ENCODE measurements at places on chromosomes 1 and 21.
A peak's percentile ranks its signal among the peaks of the same experiment; 100 is the strongest.

DNA sequence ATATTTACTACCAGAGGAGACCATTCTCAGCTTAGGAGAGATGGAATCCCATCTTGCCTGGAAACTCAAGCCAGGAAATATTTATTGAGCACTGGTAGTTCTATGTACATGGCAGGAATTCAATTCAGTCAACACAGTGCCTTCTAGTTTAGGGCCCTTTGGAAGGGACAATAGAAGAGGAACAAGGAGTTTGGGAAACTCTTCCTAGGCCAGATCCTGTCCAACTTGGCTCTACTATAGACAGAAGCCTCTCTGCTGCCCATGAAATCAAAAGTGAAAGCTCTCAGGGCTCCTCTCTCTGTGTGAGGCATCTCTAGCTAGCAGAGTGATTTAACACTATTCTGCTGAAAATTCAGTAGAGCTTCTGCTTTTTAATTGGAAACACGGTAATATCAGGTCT, 244.6 kb upstream of the MAP1LC3C start:
- DNase-seq, result no peak

GRCh38 chr1:221141606-221142285, 262.5 kb downstream of the HLX start:
- no peak for DNase-seq

- DNase-seq, result peak; percentile 51
Observed at GRCh38 chr1:115595279-115596079, 46.3 kb upstream of the VANGL1 start.

- DNase-seq, result no peak
Observed at GRCh38 chr1:64733581-64734286, 11.1 kb upstream of the RAVER2 start.

DNA sequence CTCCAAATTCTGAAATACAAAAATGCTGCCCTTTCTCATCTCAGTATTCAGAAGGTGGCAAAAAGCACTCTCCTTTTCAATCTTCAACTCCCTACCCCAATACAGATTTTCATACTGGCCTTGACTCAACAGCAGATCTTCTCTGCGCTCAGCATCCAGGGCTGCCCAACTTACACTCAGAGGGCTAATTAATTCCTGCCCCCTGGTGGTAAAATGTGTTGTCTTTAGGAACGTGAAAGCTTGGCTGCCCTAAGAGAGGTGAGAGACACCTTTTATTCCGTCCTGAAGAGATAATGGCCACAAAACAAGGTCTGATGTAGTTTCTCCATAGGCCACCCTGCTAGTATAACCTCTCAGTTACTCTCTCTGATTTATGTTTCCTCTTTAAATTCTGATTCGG, 25.0 kb downstream of the KRTAP24-1 start:
- no peak for DNase-seq

GRCh38 chr1:67830226-67830625, 3.0 kb downstream of the GNG12 start:
- no peak for DNase-seq

DNA sequence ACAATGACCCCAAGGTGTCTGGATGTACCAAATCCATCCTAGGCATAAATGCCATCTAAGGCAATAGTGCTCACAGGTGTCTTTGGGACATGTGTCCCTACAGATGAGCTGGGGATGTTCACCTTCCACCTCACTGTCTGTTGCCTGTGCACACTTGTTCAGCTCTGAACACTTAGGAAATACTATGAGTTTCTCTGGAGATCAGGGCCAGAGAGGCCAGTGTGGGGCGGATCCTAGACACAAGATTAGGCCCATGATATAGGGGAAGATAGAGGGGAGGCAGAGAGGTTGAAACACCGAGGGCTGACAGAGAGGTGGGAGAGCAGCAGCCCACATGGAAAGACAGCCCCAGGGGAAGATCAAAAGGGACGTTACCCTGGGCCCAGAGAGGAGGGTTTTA, 25.6 kb downstream of the C1orf116 start:
- no peak for DNase-seq

DNA sequence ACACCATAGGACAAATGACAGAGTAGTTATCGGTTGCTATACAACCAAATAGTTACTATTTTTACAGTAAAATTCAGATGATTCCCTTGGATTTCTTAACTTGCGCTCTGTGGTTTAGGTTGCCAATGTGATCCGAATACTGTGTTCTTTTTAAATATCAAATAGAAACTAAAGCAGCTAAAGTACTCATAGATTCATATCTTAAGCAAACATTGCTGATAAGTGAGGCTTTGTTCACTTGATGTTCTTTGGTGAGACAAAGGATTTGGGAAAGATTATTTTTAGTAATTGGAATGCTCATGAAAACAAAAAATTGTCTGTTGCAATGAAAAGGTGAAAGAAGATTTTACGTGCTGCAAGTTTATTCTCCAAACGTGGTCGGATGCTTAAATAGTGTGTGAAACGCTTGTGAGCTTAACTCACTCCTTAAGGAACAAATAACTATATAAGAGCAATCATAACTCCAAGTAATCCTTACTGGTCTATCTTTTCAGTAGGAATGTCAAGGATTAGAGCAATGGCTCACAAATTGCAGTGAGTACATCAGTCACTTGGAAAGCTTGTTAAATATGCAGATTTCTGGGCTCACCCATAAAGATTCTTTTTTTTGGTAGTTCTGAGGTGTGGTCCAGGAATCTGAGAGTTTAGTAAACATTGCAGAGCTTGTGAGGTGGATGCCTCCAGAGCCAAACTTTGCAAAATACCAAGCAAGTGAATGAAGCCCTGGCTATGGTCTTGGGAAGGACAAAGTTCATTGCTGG, 31.8 kb upstream of the PDC start:
- no peak for DNase-seq

DNA sequence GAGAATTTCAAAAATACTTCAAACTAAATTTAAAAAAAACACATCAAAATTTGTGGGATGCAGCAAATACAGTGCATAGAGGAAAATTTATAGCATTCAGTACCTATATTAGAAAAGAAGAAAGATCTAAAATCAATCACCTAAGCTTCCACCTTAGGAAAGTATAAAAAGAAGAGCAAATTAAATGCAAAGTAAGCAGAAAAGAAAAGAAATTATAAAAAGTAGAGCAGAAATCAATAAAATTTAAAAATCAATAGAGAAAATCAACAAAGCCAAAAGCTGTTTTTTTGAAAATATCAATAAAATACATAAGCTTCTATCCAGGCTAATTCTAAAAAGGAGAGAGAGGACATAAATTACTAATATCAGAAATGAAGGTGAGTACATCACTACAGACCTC, 255.4 kb downstream of the KCNH1 start:
- no peak for DNase-seq

DNA sequence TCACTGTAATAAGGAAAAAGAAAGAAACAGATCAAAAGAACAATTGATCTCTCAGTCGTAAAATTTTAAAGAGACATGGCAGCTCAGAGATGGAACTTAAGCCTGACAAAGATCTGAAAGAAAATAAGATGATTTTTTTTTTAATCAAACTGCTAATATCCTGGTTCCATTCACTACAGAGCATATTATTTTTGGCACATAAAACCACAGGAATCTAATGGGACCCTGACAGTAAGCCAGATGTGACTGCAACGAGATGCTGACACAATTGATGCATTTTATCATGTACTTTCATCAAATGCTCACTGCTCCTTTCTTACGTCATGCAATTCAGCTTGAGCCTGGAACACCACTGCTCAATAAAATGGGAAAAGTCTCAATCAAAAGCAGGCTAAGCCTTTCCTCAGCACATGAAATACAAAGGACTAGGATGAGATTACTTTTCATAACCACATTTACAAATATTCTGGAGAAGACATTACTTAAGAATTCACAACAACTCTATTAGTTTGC, 16.6 kb downstream of the GPATCH2 start:
- no peak for DNase-seq

DNA sequence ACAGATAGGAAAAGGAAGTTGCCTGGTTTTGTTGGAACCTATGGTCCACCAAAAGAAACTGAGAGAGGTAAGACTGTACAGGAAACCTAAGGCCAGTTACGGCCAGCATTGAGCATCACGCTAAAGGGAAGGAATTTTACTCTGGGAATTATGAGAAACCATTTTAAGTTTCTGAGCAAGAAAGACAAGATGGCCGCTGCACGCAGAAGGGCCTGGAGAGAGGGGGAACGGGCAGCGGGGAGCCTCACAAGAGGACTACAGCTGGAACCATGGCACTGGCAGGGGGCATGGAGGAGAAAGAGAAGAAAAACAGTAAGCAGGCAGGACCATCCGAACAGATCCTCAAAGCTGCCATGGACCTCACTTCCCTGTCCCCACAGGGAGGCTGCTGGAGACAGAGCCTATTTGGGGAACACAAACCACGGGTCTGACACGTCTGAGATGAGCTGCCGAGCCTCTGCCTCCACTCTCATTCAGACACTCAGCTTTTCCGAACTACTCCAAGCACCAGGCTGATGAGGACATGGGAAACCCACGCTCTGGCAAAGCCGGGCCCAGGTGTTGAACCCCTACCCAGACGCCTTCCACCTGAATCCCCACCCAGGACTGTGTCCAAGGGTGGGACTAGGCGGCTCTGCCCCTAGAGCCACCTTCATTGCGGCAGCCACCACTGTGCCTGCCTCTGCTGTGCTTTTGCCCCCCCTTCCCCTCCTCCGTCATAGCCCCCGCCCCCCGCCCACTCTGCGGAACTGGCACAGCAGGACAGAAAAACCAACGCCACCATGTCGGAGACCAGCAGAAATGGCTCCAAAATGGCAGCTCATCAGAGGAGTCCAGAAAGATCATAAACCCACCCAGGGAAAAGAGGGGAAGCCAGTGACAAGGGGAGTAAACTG, 69.0 kb downstream of the CD46 start:
- no peak for DNase-seq

DNA sequence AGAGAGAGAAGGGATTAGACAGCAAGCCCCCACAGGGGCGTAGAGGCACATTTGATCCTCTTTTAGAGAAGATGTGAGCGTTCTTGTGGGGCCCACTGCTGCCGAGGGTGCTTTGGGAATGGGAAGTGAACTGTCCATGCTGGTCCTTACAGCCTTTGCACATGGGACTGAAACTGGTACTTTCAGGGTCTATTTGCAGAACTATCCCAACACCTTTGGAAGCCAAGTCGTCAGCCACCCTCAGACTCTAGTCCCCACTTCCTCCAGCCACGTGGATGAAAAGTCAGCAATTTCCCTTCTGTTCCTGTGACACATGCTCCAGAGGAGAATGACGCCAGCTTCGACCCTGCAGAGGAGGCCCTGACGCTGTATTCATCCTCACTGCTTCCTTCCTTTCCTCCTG, 2.6 kb upstream of the RAB7B start:
- DNase-seq, result no peak

GRCh38 chr1:87844251-87844650, 515.6 kb downstream of the LMO4 start:
- DNase-seq, result no peak

DNA sequence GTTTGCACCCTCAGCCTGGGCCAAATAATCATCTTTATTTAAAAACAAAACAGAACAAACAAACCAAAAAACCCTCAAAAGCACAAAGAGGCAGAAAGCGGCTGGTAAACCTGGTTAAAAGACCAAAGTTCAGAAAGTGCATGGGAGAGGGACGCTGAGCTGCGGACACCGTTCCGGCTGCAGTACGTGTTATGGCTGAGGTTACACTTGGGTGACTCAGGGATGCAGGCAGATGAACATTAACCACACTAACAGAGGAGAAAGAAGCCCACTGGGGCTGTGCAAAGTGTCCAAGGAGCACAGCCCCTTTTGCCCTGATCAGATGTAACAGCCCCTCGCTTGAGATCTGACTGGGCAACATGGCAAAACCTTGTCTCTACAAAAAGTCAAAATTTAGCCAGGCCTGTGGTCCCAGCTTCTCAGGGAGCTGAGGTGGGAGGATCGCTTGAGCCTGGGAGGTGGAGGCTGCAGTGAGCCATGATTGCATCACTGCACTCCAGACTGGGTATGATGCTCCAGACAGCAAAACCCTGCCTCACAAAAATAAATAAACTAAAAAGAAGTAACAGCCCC, 28.3 kb downstream of the GPR157 start:
- no peak for DNase-seq

DNA sequence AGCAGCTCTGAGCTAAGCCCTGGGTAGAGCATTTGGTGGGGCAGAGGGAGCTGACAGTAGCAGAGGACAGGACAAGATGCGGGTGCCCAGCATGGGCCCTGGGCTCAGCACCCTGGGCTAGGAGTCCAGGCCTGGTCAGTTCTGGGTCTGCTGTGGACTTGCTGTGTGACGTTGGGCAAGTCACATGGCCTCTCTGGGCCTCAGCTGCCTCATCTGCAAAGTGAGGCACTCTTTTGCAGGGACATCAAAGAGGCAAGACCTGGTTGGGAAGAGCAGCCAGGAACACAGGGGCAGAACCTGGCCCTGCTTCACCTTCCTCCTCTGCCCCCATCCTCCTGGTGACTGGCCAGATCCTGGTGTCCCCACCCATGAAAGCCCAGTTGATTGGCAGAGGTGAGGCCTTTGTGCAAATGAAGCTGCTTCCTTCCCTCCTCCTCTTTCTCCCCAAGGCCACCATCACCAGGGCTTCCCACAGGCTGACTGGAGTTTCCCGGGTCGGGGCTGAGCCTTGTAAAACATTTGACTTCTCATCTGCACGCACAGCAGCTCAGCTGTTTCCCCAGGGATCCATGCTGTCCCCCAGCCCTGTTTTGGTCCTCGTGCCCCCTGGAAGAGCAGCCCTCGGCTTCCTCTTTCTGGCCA, 350.5 kb downstream of the MATN1 start:
- no peak for DNase-seq

- no peak for DNase-seq
Observed at GRCh38 chr1:68218490-68218889, 13.8 kb downstream of the WLS start.

Measured in stimulated activated CD4-positive, alpha-beta T cell treated with anti-CD3 and anti-CD28 coated beads, TNF-alpha, amount 100 ng/mL, for 1 hour (primary cell).